ENCODE measurements at places on chromosomes 4 and X.

- DNase-seq, result no peak
Observed at GRCh38 chr4:168886351-168886750, 123.7 kb downstream of the CBR4 start.

GRCh38 chr4:15005474-15006115 is 3.3 kb downstream of the CPEB2 start:
- DNase-seq, result no peak

GRCh38 chr4:145069361-145069760 is 28.6 kb downstream of the ANAPC10 start:
- no peak for DNase-seq

DNA sequence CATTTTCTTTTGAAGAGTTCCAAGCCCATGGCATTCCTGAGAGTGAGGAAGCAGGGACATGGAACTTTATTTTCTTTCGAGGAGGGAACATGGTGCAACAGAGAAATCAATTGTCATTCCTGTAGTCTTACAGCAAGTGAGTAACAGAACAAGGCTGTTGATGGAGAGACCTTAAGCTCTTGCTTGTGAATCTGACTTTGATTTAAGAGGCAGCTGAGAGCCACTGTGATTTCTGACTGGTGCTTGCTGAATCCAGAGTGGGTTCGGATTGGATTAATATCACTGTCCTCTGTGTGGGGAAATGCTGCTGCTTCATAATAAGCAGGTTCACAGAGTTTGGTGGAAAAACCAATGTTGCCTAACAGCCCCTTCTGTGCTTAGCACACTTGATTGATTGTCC is 4.7 kb upstream of the ATP1B4 start:
- DNase-seq, result no peak

DNA sequence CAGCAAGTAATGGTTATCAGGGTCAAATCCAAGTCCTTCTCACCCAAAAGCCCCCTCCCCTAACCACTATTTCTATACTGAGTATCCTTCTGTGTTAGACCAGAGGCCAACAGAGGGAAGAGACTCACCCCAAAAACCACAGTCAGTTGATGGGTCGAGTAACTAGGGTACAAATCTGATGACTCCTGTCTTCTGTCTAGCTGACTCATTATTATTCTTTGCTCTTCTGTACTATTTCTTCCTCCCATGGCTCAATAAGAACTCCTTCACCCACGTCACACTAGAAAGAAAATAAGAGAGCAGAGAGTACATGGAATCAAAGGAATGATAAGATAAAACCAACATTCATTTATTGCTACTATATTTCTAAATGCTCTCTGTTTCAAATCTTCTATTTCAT is 2.0 kb downstream of the RAB40A start:
- DNase-seq, result no peak

- DNase-seq, result no peak
Observed at GRCh38 chr4:37994569-37994968, 34.4 kb downstream of the PTTG2 start.

All from stimulated activated CD4-positive, alpha-beta T cell treated with anti-CD3 and anti-CD28 coated beads, Interleukin-1b, Interleukin-23, amount 100 ng/mL, for 1 hour (primary cell).